Activated CD4-positive, alpha-beta T cell treated with anti-CD3 and anti-CD28 coated beads for 4 hours (primary cell): ENCODE measurements at places on chromosomes 12 and 14.

DNA sequence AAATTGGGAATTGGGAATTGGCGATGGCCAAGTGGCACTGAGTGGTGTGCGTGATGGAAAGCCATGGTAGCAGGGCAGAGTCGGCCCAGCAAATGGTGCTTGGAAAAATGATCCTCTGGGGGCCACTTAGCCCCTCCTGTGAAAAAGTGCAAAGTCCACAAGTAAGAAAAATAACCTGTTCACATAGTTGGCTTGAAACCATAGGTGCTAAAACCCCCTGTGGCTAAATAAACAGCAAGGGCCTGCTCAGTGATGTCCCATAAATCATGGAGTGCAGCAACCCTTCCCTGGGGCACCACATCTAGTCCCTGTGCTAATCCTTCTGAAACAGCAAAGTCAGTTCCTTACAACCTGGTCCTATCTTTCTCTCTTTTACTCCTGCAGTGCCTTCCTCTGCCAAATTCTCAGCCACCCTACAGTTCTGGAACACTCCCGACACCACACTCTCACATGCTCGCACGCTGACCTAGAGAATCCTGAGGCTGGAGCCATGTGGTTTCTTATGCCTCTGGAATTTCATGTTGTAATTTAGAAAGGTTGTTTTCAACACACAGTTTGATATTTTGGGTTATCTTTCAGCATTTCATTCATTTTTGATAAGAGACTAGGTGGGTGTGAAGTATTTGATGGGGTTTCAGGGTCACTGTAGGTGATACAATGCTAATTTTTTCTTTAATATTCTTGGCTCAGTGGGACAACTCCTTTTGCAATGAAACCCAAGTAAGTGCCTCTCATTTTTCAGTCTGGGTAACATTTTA is 123.6 kb downstream of the SMOC1 start:
- DNase-seq = no peak

GRCh38 chr14:44620121-44621019 is 113.3 kb upstream of the FSCB start:
- DNase-seq = no peak

GRCh38 chr12:62933602-62934238 is 1.2 kb downstream of the PPM1H start:
- DNase-seq = no peak

DNA sequence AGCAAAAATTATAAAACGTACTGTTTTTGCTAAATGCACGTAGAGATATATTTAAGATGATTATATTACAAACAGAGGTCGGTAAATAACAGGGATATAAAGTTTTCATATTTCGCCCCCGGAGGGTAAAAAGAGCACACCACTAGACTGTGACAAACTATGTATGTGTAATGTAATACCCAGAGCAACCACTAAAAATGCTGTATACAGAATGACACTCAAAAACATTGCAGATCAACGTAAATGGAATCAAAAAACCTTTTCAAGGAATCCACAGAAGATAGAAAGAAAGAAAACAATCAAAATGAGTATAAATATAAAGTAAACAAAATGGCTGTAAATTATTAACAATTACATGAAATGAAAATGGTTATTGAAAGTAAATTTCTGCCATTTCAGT is 37.6 kb upstream of the PRB4 start:
- DNase-seq = no peak

DNA sequence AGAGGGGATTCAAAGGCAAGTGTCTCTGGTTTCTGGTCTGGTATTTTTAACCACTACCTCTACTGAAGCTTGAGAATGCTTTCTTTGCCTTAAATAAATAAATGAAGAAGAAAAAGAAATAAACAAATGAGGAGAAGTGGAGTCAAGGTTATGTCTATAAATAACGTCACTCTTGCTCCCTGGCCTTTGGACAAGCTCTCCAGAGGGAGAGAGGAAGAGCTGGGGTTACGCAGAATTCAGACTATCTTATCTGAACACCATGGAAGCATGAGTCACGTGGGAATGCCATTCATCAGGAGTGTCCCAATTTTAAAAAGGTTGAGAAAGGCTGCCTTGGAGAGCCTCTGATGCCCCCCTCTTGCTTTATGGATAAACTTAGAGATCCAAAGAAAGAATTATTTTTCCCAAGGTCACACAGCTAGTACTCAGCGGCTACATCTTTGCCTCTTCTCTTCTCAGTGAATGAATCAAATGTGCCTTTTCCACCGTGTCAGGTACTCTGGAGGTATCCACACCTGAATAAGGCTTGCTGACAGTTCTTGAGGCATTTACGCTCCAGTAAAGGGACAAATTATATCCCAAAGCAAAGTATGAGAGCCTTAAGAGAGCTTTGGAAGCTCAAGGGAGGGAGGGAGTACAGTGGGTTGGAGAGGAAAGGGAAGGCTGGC is 12.9 kb upstream of the MSI1 start:
- DNase-seq = no peak
